ENCODE measurements at places on chromosomes 16 and 17.
A peak's percentile ranks its signal among the peaks of the same experiment; 100 is the strongest.

DNA sequence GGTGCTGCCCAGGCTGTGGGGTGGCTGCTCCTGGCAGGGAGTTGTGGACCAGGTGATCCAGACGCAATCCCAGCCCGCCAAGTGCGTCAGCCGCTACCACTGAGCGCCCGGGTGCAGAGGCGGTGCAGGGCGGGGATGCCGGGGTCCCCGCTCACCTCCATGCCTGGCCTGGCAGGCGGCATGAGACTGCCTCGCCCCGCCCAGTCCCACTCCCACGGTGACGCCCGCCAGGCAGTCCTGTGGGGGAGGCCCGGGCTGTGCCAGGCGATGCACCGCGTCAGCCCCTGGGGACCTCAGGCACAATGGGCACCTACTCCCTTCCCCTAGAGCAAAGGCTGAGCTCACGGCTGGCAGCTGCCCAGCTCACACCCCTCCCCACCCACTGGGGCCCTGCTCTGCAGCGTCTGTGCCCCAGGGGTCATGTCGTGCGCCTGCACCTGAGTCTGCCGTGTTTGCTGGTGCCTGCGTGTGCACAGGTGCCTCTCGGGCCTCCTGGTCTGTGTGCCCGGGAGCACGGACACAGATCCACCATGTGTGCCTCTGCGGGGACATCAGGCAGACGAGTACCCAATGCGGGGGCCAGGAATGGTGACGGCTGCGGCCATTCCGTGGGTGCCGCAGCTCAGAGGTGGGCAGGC lies 5.3 kb downstream of the RPUSD1 start:
- no peak for DNase-seq

- no peak for DNase-seq
These were observed 232.1 kb downstream of the MRTFB start for GRCh38 chr16:14303182-14303618.

GRCh38 chr16:24646646-24646995 lies 82.8 kb upstream of the TNRC6A start:
- DNase-seq: no peak

GRCh38 chr17:17994271-17995069 lies 21.8 kb downstream of the DRC3 start:
- peak; percentile 7 for DNase-seq

GRCh38 chr16:82460766-82461165 lies 166.0 kb upstream of the CDH13 start:
- DNase-seq: no peak

GRCh38 chr16:87926246-87927194 lies 9.8 kb downstream of the CA5A start:
- peak; percentile 30 for DNase-seq

DNA sequence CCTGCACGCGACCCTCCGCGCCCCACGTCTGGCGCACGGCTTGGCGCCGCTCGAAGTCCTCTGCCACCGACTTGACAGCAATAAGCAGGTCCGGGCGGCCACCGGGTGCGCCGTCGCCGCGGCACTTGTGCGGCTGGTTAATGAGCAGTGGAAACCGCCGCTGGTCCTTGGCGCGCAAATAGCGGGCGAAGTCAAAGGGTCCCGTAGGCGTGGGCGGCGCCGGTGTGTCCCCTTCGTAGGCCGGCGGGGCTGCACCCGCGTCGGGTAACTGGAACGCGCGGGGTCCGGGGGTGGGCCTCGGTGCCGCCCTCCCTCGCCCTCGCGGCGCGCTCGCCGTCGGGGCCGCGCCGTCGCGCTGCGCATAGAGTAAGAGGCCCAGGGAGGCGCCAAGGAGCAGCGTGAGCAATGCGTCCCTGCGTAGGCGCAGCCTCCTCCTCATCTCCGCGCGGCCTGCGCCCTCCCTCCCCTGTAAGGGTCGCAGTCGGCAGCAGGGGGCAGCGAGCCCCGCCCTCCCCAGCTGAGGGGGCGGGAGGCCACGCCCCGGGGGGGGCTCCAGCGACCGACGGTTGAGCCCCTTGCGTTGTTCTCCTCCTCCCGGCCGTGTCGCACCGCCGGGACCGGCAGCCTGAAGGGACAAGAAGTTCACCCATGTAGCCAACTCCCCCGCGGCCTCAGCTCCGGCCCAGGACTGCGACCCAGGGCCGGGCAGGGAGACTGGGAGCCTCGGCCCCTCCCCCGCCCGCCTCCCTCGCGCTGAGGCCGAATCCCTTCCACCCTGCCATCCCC lies 558 bp downstream of the B3GNT9 start:
- DNase-seq: no peak

GRCh38 chr17:64171041-64171440 lies 41.1 kb upstream of the ERN1 start:
- DNase-seq: no peak

GRCh38 chr17:12097326-12097725 lies 76.6 kb downstream of the MAP2K4 start:
- DNase-seq: no peak

GRCh38 chr17:56676810-56677209 lies 83.3 kb downstream of the NOG start:
- DNase-seq: no peak

GRCh38 chr17:9647014-9647413 lies 1.7 kb downstream of the USP43 start:
- DNase-seq: no peak

DNA sequence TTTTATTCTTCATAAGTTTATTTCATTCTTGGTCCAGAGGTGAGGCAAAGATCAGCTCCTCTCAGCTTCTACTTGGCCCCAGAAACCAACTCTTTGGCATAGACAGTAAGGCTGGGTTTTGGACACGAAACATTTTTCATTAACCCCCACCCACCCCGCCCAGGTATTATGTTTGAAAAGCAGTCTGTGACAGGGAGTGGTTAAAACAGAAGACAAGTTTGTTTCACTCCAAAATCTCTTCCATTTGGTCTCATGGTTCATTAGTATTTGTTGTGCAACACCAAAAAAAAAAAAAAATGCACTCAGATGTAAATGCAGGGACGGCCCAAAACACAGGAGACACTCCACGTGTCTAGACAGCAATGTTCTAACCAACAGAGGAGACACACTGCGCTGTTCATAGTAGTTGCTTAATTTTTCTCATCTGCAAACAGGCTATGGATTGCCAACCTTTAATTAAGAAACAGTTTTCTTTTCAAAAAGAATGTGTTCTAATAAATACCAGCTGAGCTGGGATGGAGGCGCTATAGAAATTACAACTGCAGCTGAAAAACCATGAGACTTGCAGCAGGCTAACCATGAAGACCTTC lies 39.8 kb upstream of the MMP2 start:
- no peak for DNase-seq

DNA sequence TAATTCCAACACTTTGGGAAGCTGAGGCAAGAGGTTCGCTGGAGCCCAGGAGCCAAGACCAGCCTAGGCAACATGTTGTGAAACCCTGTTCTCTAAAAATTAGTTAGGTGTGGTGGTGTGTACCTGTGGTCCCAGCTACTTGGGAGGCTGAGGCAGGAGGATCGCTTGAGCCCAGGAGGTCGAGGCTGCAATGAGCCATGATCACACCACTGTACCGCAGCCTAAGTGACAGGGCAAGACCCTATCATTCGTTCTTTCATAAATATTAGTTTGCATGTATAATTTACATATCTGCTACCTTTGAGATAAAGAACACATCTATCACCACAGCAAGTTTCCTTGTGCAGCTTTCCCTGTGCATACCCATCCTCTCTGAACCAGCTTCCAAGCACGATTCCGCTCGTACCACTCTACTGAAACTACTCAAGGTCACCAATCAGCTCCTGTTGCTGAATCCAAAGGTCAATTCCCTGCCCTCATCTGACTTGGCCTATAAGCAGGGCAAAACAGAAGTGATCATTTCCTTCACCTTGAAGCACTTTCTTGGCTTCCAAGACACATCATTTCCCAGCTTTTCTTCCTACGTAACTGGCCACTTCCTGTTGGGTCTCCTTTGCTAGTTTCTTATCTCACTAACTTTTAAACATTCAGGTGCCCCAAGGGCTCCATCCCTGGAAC lies 49.1 kb downstream of the GRB2 start:
- DNase-seq: no peak

DNA sequence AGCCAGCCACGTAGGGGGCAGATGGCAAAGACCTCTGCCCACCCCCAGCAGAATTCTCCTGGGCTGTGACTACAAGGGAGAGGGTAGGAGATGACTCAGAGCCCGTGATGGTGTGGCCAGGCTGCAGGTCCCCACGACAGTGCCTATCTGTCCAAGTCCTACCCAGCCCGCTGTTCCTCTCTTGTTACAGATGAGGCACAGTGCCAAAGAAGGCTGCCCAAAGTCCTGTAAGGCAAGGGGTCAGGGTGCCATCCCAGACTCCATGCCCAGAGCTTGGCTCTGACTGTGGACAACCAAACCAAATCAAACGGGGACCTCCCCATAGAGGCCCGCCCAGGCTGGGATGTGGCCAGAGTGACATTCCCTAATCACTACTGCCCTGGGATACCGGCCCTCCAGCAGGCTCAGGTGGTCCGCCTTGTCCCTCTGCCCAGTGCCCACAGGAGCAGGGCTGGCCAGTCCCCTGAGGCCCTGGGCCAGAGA lies 12.6 kb upstream of the BCAR1 start:
- no peak for DNase-seq

DNA sequence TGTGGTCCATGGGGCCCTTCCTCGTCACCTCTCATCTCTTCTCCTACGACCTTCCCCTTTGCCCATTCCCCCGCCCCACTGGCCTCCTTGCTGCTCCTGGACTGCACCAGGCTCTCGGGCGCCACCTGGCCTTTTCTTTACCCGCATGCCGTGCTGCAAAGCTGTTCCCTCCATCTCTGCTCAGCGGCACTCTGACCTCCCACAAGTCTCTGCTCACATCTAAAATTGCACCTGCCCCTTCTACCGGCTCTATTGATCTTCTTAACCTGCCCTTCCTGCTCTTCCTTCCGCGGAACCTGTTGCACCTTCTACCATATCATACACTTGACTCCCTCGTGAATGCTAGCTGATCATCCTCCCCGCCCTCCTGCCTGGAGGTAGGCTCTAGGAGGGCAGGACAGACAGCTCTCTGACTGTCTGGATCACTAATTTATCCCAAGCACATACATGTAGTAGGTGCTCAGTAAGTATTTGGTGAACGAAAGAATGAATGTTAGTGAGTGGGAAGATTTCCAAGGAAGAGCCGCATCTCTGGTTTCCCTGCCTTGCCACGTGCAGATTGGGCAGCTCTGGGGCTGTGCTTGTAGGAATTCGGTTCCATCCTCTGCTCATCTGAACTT lies 17.3 kb downstream of the DNAH17 start:
- DNase-seq: peak; percentile 12

GRCh38 chr16:14449334-14449733 lies 180.7 kb downstream of the PARN start:
- no peak for DNase-seq

DNA sequence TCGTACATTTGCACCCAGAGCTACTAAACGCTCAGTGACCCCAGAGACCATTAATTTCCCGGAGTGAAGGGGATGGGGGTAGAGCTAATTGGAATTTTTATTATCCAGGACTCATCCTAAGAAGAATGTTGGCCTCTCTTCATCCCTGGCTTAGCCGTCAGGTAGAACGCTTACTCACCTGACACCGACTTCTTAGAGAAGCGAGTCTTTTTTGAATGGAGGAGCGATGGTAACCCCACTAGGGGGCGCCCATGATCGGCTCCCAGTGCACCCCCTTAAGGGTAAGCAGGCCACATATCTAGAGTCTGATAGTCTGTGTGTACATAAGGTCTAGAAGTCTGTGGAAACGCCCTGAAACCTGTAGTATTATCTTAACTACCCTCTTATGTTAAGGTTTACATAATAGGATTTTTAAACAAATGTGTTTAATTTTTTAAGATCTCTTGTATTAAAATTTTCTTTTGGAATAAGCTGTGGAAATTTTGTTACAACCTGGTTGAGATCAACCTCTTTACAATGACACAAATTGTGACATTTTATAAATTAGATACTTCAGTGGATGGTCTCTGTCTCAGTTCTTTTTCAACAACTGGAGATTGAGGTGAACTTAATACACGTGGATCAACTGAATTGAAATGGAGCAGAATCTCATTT lies 229.8 kb downstream of the CPPED1 start:
- DNase-seq: peak; percentile 74
